RPMI8226 (cell line): ENCODE measurements at places on chromosomes 3 and 15.
A peak's percentile ranks its signal among the peaks of the same experiment; 100 is the strongest.

GRCh38 chr15:67551207-67551743 lies 8.8 kb downstream of the MAP2K5 start:
- no peak for DNase-seq

- no peak for DNase-seq
Observed at GRCh38 chr3:162337630-162338029, 841.0 kb downstream of the OTOL1 start.

DNA sequence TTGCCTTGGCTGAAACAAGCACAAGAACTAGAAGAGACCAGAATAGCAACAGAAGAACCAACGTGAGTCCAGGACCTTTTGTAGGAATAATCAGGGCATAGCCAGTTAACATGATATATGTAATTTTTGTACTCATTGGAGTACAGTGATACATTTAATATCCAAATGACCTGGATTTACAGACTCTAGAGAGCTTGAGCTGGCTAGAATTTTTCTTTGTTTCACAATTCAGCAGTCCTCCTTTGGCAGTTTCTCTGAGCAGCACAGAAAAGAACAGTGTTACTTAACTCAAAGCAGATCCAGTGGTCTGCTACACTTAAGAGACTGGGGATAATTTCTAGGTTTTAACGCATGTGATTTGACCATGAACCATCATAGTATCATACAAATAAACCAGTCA lies 245.7 kb downstream of the ADAMTSL3 start:
- DNase-seq: no peak

GRCh38 chr3:87145553-87145952 lies 81.6 kb upstream of the CHMP2B start:
- peak; percentile 22 for DNase-seq

- DNase-seq: no peak
Observed at GRCh38 chr15:68606375-68606774, 27.6 kb downstream of the CORO2B start.

GRCh38 chr3:143538577-143538981 lies 309.7 kb downstream of the SLC9A9 start:
- DNase-seq: no peak

- no peak for DNase-seq
Observed at GRCh38 chr15:61057376-61057775, 171.7 kb downstream of the RORA start.

GRCh38 chr15:31799715-31800321 lies 230.5 kb upstream of the CHRNA7 start:
- no peak for DNase-seq

GRCh38 chr15:39884351-39884750 lies 35.7 kb downstream of the GPR176 start:
- no peak for DNase-seq

DNA sequence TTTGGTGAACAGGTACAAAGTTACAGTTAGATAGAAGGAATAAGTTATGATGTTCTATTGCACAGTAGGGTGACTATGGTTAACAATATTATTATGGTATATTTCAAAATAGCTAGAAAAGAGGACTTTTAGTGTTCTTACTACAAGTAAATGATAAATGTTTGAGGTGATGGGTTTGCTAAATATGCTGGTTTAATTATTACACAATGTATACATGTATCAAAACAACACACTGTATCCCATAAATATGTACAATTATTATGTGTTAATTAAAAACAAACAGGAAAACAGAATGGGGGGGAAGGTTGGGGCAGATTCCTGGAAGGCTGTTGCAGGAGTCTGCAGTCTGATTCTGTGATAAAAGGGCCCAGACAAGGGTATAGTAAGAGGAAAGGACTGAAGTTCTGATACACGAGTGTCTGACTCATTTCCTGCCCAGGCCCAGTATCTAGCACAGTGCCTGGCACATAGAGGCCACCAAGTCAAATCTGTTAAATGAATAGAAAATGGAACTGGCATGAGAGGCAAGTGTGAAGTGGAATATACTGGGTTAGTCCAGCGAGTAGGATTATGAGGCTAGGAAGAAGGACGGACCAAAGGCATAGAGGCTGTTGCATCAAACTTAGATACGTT lies 7.2 kb upstream of the ENTPD3 start:
- no peak for DNase-seq

GRCh38 chr3:160331127-160331937 lies 67.7 kb downstream of the IFT80 start:
- DNase-seq: no peak

GRCh38 chr3:9951962-9952805 lies at the start of gene PRRT3:
Gene PRRT3 (minus strand): TSS chr3:9952408. CDS start chr3:9950115, 2,293 bp downstream.
- peak; percentile 62 for DNase-seq

GRCh38 chr3:170196833-170197232 lies 15.3 kb upstream of the PHC3 start:
- no peak for DNase-seq

- peak; percentile 15 for DNase-seq
Observed at GRCh38 chr15:60480149-60480548, 1.2 kb upstream of the ICE2 start.

DNA sequence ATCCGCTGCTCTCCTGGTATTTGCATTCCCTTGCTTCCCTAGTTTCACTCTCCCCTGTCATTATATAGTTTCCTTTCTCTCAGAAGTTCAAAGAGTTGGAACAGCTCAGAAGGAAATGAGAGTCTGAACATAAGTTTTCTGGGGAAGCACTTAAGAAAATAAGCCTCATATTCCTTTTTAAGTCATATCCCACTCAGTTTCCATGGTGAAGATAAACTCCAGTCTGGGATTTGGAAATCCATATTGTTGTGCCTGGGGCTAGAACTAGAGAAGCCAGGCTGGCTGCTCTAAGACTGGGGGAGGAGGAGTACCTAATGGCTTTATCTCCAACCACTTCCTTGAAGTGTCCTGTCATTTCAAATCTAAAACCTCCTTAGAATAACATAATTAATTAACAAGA lies 134.2 kb upstream of the ALCAM start:
- no peak for DNase-seq

DNA sequence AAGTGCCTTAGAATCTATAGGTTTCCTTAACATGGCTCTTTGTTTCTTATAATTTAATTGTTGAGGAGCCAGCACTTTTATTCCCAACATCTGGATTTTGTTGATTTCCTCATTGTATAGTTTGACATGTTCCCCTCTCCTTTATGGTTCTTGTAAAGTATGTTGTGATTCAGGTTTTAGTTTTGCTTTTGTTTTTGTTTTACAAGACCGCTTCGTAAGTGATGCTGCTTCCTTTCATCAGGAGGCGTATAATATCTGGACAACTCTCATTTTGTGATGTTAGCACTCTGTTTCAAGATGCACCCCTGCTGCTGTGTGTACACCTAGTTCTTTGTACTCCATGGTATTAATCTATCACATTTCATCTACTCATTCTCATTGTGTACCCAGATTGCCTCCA lies 48.7 kb downstream of the SLC49A4 start:
- no peak for DNase-seq

DNA sequence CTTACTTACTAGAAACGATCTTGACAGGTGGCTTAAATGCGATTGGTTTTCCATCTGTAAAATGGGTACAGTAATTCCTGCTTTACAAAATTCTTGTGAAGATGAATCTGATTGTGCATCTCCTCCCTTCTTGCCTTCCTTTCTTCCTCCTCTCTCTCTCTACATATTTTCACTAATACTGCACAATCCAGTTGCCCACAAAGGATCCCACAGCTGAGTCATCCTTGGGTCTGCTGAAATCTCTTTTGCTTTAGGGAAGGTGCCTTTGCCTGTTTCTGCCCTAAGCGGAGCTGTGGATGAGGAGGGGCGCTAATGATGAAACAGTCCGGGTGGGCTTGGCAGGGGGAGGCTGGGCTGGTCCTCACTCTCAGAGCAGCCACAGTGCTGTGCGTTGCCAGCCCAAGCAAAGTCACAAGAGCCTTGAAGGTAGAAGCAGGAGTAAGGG lies 46.1 kb downstream of the AMOTL2 start:
- no peak for DNase-seq

DNA sequence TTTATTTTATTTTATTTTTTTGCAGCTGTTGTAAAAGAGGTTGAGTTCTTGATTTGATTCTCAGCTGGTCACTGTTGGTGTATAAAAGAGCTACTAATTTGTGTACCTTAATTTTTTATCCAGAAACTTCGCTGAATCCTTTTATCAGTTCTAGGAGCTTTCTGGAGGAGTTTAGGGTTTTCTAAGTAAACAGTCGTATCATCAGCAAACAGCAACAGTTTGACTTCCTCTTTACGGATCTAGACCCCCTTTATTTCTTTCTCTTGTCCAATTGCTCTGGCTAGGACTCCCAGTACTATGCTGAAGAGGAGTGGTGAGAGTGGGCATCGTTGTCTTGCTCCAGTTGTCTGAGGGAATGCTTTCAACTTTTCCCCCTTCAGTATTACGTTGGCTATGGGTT lies 165.8 kb upstream of the KCNMB2 start:
- no peak for DNase-seq

- DNase-seq: no peak
Observed at GRCh38 chr3:24915639-24916038, 421.0 kb upstream of the THRB start.

DNA sequence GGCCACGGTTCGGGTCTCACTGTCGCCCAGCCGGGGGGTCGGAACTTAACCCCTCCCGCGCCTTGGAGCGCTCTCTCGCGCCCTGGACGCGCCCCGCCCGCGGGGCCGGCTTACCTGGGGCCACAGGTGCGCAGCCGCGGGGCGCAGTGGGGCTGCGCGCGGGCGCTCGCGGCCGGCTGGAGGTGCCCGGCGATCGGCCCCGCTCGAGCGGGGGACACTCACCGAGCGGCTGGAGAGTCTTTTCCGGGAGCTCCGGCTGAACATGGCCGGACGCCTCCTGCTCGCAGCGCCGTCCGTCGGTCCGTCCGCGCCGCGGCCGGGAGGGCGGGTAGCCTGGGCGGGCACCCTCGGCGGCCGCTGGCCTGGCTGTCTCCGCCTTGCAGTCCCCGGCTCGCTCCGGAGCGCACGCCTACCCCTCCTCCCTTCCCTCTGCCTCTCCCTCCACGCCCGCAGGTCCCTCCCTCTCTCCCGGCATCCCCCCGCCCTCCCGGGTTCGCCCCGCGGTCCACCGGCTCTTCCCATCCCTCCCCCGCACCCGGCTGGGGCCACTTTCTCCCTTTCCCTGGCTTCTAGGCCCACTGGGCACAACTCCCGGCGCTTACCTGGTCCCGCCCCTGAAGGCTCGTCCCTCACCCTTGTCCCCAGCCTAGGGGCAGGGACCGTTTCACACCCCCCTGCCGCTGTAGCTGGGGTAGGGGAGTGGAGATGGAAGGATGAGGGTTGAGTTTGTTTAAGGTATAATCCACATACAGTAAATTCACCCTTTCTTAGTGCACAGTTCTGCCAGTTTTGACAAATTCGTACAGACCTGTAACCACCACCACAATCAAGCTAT lies 220.1 kb upstream of the PRICKLE2 start:
- DNase-seq: no peak

DNA sequence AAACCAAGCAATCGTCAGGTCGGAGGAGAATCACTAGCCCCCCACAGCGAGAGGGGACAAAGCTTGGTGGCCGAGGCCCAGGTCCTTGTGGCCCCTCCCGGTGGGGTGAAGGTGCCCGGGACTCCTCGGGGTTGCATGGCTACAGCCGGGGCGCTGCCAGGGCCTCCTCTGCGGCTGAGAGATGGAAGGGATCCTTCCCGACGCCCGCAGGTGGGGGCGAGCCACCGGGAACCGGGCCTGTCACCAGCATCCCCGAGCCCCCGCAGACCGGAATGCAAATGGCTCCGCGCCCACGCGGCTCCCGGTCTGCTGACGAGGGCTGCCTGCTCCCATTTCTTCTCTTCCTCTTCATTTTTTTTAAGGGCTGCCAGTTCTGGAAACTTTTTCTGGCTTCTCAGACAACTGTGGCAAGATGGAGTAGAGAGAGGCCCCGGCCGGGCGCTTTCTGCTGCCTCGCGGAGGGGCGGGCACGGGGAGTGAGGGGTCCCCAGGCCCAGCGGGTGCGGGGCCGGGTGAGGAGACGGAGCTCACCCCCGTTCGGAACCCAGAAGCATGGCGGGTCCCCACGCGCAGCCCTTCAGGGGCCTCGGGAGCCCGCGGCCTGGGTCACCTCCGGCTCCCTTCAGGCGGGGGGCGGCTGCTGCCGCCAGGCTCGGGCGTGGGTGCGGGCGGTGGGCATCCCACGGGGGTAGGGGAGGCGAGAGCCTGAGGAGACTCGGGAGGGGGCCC lies 27.5 kb downstream of the MELTF start:
- DNase-seq: no peak

GRCh38 chr15:80769153-80769828 lies 9.9 kb upstream of the CEMIP start:
- no peak for DNase-seq

DNA sequence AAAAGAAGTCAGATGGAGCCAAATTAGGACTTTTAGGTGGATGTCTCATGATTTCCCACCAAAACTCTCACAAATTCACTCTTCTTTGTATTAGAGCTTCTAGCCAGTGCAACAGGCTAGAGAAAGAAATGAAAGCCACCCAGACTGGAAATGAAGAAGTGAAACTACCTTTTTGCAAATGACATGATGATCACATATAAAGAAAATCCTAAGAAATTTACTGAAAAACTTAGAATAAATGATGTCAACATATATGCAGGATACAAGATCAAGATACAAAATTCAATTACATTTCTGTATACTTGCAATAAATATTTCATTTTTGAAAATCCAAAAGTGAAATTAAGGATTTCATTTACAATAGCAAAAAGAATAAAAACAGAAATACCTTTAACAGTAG lies 110.8 kb downstream of the LRIG1 start:
- peak; percentile 27 for DNase-seq

- no peak for DNase-seq
Observed at GRCh38 chr3:27380433-27381357, 11.5 kb upstream of the NEK10 start.

- no peak for DNase-seq
Observed at GRCh38 chr15:42121021-42121420, 26.7 kb upstream of the PLA2G4D start.

DNA sequence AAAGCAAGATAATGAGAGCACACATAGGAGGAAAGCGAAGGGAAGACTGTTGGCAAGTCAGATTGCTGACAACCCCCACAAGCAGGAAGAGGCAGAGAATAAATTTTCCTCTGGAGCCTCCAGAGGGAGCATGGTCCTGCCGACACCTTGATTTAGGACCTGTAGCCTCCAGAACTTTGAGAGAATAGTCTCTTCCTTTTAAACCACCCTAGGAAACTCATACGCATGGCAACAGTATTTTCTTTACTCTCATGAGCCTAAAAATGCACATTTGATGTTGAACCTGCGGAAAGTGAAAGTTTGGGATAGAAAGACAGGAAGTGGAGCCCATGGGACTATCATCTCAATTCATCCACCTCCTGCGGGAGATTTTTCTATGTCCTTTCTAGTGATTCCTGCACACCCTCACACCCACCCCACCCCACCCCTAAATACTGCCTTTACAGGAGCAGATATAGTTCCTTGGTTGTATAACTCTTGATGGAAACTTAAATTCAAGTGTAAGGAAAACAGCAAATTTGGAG lies 116.7 kb upstream of the LPP start:
- no peak for DNase-seq

DNA sequence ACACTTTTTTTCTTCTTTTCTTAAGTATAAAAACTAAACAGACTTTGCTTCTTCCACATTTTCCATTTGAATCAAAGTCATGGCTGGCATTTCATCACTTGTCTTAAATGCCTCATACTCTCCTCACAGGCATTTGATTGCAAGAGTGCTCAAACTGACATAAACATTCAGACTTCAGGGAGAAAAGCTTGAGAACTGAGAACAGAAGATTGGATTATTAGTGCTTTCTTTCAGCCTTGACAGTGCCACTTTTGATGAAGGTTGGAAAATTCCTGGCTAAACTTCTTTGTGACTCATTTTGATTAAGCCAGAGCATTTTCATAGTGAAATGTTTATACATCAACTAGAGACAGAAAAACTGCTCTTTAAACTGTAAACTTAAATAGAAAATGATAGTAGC lies 544.4 kb downstream of the DIPK2A start:
- no peak for DNase-seq
